MG63 (cell line): ENCODE measurements at places on chromosomes 4 and X.

GRCh38 chrX:78603908-78604307 lies 55.2 kb downstream of the RTL3 start:
- no peak for DNase-seq

DNA sequence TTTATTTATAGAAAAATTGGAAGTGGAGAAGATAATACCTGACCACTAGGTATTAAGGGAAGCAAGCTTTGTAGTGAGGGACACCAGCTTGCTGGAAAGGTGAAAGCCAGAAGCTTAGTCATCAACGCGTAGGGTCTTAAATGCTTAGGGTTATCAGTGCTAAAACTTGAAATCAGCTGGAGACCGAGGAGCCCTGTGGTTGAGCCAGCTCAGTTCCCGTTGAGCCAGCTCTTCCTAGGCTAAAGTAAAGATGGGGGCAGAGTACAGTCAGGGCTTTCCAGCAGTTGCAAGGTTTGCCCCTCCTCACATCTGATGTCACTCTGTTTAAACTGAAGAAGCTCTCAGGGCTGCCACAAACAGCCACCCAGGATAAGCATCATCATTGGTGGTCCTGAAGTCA lies 240.7 kb downstream of the DCLK2 start:
- no peak for DNase-seq

DNA sequence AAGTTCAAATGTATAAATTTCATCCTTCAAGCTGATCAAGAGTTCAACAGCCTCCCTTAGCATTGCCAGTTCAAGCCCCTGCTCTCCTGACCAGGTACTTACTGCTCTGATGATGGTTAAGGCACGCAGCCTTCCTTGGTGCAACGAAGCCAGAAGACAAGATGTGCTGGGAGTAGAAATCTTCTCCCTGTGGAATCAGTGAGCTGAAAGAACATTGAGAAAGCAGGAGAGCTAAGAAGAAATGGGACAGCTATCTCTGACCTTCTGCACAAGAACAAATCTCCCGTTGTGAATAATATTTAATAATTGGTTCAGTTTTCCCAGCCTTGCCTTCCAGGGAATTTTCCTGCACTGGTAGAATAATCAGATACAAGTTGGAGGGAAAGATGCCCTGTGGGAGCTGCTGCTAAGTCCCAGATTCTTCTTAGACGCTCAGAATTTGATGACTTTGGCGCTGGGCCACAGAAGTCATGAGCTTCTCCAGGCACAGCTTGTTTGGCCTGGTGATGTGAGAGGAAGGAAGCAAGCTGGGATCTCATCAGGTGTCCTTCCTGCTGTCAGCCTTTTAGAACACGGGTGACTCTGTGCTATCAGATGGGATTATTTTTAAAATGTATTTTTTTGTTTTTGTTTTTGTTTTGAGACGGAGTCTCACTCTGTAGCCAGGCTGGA lies 77.8 kb downstream of the CD38 start:
- peak; percentile 5 for DNase-seq

DNA sequence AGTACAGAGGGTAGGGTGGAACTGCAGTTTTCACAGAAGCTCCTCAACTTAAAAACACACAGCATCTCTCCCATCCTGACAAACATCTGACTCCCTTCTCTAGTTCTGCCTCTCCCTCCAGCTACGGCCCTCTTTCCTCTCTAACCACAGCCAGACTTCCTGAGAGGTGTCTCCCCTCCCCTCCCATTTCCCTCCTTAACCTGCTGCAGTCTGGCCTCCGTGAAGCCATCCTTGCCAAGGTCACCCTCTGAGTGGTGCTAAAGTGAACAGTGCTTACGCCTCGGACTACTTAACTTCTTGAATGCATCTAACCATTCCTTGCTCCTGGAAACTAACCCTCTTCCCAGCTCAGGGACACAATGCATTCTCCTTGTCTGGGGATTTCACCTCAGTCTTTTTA lies 53.3 kb downstream of the RTL5 start:
- DNase-seq, result no peak

GRCh38 chr4:16450724-16451123 lies 224.5 kb upstream of the TAPT1 start:
- DNase-seq, result no peak
